ENCODE measurements at places on chromosomes 12 and 14.

- DNase-seq = no peak
These were observed 130.2 kb upstream of the WSCD2 start for GRCh38 chr12:107998863-107999262.

DNA sequence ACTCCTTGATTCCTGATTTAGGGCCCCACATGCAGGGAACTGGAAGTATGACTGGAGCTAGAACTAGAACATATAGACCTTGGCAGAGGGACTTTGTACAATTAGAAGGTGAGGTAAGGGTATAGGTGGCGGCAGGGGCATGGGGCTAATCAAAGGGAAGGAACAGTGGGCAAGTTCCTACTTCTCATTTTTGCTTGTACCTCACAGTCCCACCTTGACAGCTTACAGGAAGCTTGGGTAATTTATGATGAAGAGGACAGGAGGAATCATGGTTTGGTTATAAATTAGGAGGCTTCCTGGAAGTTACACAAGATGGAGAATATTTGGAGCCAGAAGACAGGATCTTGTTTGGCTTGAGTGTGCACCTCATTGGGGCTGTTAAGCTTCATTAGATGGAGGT, 33.4 kb downstream of the SUSD6 start:
- no peak for DNase-seq

DNA sequence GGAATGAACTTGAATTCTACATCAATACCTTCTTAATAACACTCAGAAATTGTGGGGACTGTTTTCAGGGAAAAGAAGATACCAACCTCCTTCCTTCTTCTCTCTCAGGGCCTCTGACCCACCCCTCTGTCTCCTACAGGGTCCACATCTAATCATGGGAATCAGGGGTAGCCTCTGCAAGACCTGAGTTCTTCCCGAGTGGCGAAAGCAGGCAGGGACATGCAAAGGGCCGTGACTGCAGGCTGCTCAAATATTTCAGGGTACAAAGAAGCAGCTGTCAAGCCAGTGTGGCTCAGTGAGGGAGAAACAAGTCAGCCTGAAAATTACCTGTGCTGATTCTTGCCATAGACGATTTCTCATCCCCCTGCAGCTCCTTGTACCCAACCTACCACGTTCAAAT, 123.1 kb upstream of the PARP11 start:
- no peak for DNase-seq

GRCh38 chr12:12470751-12471306, 91.8 kb downstream of the DUSP16 start:
- no peak for DNase-seq

- DNase-seq = no peak
These were observed 13.3 kb upstream of the LRRC10 start for GRCh38 chr12:69623970-69624369.

DNA sequence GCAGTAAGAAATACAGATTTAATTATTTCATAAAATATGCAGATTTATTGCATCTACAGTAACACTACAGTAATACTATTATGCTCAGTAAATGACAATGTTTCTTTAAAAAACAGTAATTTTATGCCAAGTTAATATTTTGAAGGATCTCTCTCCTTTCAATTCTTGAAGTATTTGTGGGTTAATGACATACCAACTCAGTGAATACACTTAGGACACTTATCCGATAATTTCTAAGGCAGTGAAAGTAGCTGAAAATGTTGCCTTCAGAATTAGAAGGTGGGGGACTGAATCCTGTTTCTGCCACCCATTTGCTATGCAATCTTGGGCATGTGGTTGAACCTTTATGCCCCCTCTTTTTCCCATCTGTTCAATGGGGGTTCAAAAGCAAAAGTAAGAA, 24.8 kb upstream of the IFNG-AS1 start:
- no peak for DNase-seq

GRCh38 chr12:109169686-109170085, 53.3 kb downstream of the ACACB start:
- no peak for DNase-seq

- DNase-seq = no peak
These were observed 17.5 kb downstream of the MTA1 start for GRCh38 chr14:105436891-105437722.

DNA sequence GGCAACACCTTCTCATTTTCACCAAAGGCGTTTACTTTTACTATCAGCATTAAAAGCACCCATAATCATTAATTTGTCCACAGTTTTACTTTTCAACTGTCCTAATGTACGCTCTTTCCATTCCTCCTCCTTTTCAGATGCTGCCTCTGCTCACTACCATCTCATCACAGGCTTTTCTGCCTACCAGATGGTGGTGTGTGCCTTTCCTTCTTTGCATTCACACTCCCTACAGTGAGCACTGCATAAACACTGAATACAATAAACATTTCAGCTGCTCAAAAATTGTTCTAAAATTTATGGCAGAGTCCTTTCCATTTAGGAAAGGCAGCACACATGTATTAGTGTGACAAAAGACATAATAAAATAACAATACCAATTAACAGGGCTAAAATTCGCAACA, 435.7 kb downstream of the GXYLT1 start:
- no peak for DNase-seq
